ENCODE measurements at places on chromosomes 6 and 20.

DNA sequence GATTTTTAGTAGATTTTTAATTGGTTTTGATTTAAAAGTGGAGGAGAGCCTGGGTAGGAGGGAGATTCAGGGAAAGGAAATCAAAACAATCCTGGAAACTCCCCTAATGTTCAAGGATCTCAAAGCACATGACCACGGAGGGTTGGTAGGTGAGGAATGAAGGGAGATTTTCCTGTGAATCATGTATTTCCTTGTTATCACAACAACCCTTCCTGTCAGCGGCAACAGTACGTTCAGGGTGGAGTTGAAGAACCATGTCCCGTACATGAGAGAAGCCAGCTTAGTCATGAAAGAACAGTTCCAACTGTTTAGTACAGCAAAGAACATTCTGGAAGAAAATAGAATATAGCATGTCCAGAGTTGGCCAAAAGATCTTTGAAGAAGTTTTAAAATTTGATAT, 79.4 kb upstream of the SCAF8 start:
- DNase-seq = no peak

DNA sequence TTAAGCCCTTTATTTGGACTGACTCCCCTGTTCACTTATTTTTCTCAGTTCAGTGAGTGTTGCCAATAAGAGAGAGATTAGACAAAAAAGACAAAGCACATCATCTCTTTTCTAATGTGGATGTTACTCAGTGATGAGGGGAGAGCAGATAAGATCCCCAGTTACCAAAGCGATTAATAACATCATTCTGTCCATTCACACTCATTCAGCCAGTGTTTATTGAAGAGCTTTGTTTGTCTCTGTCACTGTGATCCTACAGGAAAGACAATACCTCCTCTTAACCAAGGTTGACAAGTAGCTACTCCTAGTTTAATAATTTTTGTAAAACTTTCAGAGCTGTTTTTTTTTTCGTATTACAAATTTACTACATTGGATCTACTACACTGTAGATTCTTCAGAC, 163.0 kb downstream of the EYA4 start:
- DNase-seq = no peak

GRCh38 chr20:1883986-1884385, 11.2 kb upstream of the SIRPA start:
- DNase-seq = no peak

DNA sequence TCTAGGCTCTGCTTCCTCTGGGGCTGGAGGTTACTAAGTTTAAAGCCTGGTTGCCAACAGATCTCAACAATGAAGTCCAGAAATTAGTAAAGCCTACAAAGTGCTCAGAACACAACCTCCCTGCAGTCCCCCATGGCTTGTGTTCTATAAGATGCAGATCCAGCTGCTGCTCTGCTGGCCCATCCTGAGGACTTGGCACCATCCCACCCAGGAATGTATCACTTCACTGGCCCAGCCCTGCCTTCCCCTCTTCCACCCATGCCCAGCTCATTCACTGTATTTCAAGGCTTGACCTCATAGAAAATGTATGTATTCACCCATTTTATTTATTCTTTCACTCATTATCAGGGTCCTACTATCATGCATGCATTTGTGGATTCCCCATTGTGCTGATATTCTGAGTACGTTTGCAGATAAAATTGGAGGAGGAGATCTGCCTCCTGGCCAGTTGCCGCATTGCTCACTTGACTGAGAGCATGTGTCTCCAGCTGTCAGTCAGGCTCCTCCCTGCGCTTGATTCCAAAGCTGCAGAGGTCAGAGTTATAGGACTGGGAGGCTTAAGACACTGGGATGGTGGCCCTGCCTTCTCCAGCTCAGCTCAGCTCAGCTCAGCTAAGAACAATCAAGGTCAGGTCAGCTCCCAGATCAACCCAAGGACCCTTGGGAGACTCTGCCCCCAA, 104.8 kb downstream of the MAFB start:
- no peak for DNase-seq

- no peak for DNase-seq
These were observed 56.4 kb upstream of the PHACTR2 start for GRCh38 chr6:143621159-143621873.

- no peak for DNase-seq
These were observed 193.1 kb upstream of the ARG1 start for GRCh38 chr6:131379948-131380347.

GRCh38 chr6:44614396-44614795, 226.9 kb downstream of the CDC5L start:
- DNase-seq = no peak

- DNase-seq = no peak
These were observed 10.9 kb upstream of the VSTM2L start for GRCh38 chr20:37892001-37892400.

DNA sequence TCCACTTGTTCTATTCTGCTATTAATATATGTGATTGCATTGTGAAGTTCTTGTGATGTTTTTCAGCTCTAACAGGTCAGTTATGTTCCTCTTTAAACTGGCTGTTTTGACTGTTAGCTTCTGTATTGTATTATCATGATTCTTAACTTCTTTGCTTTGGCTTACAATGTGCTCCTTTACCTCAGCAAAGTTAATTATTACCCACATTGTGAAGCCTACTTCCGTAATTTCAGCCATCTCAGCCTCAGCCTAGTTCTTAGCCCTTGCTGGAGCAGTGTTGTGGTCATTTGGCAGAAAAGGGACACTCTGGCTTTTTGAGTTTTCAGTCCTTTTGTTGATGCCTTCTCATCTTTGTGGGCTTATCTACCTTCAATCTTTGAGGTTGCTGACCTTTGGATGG, 440.2 kb downstream of the TBC1D32 start:
- no peak for DNase-seq

DNA sequence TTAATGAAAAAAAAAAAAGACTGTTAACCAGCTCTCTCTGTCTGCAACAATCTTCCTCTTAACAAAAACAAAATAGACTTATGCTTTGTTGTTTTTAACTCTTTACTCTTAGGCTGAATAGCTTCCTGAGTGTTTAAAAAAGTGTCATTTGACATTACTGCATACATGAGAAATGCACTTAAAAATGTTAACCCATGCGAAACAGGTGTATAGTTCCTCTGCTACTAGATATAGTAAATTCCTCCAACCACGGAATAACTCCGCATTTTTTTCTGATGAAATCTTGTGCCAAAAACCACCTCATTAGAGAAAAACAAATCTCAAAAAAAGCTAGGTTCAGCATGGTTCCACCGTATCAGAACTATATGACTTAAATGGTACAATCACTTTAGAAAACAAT, 426.0 kb downstream of the ADGRB3 start:
- no peak for DNase-seq

DNA sequence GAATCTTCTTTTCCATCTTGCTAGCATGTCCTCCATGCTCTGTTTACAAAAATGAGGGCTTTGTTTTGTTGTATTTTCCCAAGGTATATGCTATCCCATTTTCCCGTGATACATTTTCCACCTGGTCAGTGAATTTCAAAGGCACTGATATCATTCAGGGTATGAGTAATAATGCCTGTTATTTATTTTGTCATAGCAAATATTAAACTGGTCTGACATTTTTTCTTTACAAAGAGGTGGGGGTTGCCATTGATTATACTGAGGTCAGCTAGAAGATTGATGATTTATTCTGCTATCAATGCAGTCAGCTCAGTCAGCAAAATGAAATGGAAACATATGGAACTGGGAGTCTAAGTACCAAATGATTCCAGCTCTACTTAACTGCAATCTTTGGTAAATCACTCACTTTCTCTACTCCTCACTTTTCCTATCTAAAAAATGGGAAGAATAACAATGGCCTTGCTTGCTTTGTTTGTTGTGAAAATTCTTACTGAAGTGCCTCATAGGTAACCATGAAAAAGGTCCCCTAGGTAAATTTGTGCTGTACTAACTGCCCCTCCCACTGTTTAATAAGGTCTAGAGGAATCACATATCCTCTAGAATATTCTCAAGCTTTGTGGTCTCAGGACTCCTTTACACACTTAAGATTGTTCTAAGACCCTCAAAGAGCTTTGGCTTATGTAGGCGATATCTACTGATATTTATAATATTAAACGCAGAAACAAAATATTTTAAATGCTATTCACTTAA, 64.0 kb downstream of the ARHGAP18 start:
- DNase-seq = no peak

- DNase-seq = no peak
These were observed 91.0 kb downstream of the UNC5CL start for GRCh38 chr6:40947876-40948526.

- DNase-seq = no peak
These were observed 481.9 kb downstream of the C6orf118 start for GRCh38 chr6:164827537-164827936.

GRCh38 chr20:25272223-25273000, 24.5 kb downstream of the PYGB start:
- no peak for DNase-seq

DNA sequence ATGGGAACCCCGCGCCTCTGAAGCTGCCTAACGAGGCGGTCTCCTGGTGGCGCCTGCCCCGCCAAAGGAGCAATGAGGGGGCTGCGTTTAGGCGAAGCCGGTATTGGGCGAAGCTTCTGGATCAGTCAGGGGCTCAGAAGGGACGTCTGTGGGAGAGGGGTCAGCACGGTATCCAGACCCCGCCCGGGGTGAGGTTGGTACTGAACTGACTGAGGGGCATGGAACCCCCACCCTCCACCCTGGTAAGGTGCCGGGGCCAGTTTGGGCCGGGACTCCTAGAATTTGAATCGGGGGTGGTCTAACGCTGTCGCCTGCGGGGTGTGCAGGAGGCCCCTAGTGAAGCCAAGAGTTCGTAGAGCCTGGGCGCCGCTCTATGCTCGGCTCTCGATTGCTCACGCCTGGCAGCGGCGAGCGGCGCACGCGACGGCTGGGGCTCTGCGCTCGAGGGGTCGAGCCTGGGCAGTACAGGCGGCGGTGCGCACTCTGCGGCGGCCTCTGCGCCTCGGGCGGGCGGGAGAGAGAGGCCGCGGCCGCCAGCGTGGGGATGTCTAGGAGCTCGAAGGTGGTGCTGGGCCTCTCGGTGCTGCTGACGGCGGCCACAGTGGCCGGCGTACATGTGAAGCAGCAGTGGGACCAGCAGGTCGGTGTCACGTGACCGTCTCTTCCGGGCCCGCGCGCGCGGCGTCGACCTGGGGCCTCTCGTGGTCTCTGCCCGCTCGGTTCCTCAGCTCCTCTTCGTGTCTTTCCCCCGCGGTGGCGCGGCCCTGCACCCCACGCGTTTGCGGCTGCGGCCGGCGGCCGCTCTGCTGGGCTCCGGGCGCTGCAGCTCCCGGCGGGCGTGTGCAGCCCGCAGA, at the start of the genes KAT14 and PET117:
KAT14 (plus strand) TSS at position 452 of the 854 bp plus-strand sequence. CDS start 4,798 bp downstream, outside the sequence.
PET117 (plus strand) TSS at position 452 of the 854 bp plus-strand sequence; CDS start at position 545, 93 bp downstream.
- peak; percentile 94 for DNase-seq
